SHP77 treated with DMSO at 0.1 percent for 48 hours (cell line): ENCODE measurements at places on chromosomes 1 and 21.
A peak's percentile ranks its signal among the peaks of the same experiment; 100 is the strongest.

DNA sequence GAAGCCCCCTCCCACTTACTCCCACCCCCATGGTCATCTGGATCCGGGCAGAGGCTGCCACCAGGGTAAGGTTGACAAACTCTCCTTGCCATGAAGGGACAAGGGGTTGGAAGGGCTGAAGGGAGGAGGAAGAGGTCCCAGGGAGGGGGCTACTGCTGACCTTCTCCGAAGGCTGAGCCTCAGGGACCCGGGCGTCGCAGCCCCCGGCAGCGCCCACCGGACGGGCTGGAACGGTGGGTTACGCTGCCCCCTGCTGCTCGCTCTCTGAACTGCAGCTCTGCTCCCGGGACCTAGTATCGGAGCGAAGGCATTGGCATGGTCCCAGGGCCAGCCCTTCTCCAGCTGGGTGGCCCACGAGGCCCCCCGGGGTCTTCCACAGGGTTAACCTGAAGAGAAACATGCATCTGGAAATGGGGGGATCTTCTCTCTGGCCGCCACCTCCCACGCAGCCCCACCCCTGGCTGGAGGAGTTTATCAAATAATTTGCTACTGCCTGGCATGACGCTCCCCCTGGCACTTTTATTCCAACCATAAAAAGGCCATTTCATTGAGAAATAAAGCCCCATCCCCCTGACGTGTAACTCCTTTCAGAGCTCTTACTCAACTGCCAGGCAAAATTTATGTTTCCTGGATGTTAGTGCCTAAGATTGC is 70.4 kb upstream of the TARDBP start:
- peak; percentile 40 for DNase-seq

- DNase-seq = no peak
These were observed 41.1 kb upstream of the MTR start for GRCh38 chr1:236753964-236754363.

DNA sequence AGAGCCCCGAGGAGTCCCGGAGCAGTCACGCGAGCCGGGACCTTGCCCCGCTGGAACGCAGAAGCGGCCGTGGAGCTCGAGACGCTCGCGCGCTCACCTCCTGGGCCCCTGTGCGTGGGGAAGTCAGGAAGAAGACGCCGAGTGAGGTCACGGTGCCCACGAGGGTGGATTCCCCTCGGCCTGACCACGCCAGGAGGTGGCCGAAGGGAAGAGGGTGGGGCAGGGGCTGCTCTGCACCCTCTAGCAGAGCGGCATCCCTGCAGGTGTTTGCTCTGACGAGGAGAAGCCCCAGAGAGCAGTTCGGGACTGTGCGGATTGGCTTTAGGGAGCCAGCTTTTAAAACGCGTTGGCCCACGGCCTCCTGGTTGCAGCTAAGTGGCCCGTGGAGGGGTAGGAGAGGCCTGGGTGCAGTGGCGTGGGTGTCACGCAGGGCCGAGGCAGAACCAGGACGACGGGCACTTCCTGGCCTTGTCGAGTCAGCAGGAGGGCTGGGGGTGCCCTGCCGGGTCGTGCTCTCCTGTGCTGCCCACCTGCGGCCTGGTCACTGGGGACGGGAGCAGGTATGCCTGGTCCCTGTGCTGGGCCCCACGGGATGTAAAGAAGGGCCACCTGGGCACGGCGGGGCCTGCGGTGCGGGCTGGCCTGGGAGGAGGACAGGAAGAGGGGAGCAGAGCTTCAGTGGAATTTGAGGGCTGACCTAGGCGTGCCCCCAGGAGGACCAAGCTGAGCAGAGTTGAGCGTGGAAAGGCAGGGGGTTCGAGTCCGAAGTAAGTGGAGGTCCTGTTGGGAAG is 1.0 kb downstream of the PDXK start:
- no peak for DNase-seq

DNA sequence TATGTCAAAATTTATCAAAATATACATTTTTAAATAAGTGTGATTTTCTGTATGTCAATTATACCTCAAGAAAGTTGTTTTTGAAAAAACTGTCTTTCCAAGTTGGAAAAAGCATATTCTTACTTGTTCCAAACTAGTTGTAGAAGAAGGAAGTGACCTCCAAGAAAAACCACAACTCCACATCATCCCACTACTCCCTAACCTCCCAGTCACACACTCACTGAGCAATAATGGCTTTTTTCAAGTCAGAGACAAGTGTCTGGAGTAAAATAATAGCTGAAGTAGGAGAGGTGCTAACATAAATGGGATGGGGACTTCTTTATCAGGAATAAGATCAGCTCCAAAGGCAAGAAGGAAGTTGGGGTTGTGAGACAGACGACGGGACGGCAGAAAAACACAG is 13.4 kb downstream of the EPRS1 start:
- no peak for DNase-seq

DNA sequence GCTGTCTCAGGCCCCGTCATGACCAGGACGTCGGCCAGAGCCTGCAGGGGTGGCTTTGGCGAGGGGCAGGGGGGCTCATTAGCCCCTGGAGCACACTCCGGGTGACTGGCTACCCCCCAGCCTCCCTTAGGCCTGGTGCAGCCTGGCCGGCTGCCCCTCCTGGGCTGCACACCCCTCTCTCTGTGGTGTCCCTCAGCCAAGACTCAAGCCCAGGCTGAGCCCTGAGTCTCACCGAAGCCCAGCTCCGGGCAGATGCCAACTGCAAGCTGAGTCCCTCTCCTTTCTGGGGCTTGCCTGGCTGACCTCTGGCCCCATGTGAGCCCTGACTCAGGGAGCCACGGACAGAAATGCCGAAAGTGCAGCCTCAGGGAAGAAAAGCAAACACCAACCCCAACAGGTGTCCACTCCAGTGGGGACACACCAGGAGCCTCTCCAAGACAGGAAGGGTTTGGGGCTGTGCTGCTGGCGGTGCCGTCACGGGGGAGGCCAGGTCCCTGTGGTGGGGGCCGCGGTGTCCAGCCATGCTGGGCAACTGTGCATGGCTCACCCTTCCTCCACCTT is 5.3 kb upstream of the IBA57 start:
- DNase-seq = no peak

GRCh38 chr21:46021978-46022544 is 40.5 kb downstream of the COL6A1 start:
- DNase-seq = no peak
